A549 treated with Mapracorat at 1 μM for 4 hours (cell line): ENCODE measurements at places on chromosomes 11 and 22. TPM values are rescaled to one million over a fixed set of nuclear protein-coding genes. Genes with fewer than 3 reads are reported as not detected.

Gene IFITM10
- total RNA-seq, result 1.0 to 2.1 TPM (median 1.3 TPM) in 5 replicates

Gene SLC22A12
- not detected in 5 replicates for total RNA-seq

Gene CRYBB3
- not detected in 5 replicates for total RNA-seq

Gene LRRN4CL
- 0.06 to 0.24 TPM (median 0.09 TPM) in 4 of 5 replicates, not detected in the other for total RNA-seq

Gene GNAZ
- total RNA-seq, result 2.3 to 2.9 TPM (median 2.5 TPM) in 5 replicates

Gene MOGAT2
- not detected in 5 replicates for total RNA-seq

Gene BDNF
- total RNA-seq, result 7.6 to 9.5 TPM (median 8.0 TPM) in 5 replicates

Gene PLAAT2
- total RNA-seq, result 0.34 to 1.5 TPM (median 0.46 TPM) in 5 replicates

Gene FIBIN
- total RNA-seq, result not detected in 5 replicates

Gene CDON
- 1.4 to 2.8 TPM (median 2.1 TPM) in 5 replicates for total RNA-seq

Gene ART1
- not detected in 5 replicates for total RNA-seq

Gene TRPM5
- total RNA-seq, result not detected in 5 replicates

Gene SCGB1C1
- total RNA-seq, result not detected in 5 replicates

Gene C11orf24
- total RNA-seq, result 56.1 to 62.8 TPM (median 58.4 TPM) in 5 replicates

Gene PGA4
- 0.12 TPM in 1 of 5 replicates, not detected in the others for total RNA-seq

Gene LRRC56
- 0.54 to 1.1 TPM (median 0.72 TPM) in 5 replicates for total RNA-seq

Gene NCAM1
- 0.33 TPM in 1 of 5 replicates, not detected in the others for total RNA-seq

Gene XRRA1
- 3.8 to 6.1 TPM (median 5.3 TPM) in 5 replicates for total RNA-seq

Gene CRYBA4
- total RNA-seq, result not detected in 5 replicates

Gene MYEOV
- 101 to 124 TPM (median 121 TPM) in 5 replicates for total RNA-seq

Gene TNNT3
- total RNA-seq, result 0.24 TPM in 1 of 5 replicates, not detected in the others

Gene RAB3IL1
- 16.0 to 23.0 TPM (median 19.1 TPM) in 5 replicates for total RNA-seq

Gene CDC42EP1
- total RNA-seq, result 24.8 to 35.0 TPM (median 31.0 TPM) in 5 replicates

Gene SPDYC
- total RNA-seq, result not detected in 5 replicates

Gene PLAAT4
- 1.4 to 2.6 TPM (median 1.8 TPM) in 5 replicates for total RNA-seq

Gene POU2AF3
- 0.96 to 1.7 TPM (median 1.2 TPM) in 5 replicates for total RNA-seq

Gene RTCB
- total RNA-seq, result 75.4 to 79.4 TPM (median 78.7 TPM) in 5 replicates

Gene C1QTNF5
- not detected in 5 replicates for total RNA-seq

Gene MYBPC3
- total RNA-seq, result 0.07 to 0.12 TPM (median 0.08 TPM) in 4 of 5 replicates, not detected in the other

Gene BRMS1
- total RNA-seq, result 74.1 to 98.9 TPM (median 84.5 TPM) in 5 replicates

Gene ZNF215
- 0.82 to 1.2 TPM (median 0.95 TPM) in 5 replicates for total RNA-seq

Gene TMPRSS6
- 0.05 TPM in 1 of 5 replicates, not detected in the others for total RNA-seq

Gene GSTT2
- total RNA-seq, result 0.27 TPM in 1 of 5 replicates, not detected in the others

Gene THAP12
- 39.7 to 47.5 TPM (median 46.0 TPM) in 5 replicates for total RNA-seq

Gene ZP1
- total RNA-seq, result 0.22 to 0.36 TPM (median 0.24 TPM) in 3 of 5 replicates, not detected in the others

Gene CD3E
- not detected in 5 replicates for total RNA-seq

Gene CFAP68
- total RNA-seq, result 30.0 to 36.1 TPM (median 32.4 TPM) in 5 replicates

Gene ARFIP2
- 52.0 to 56.2 TPM (median 52.8 TPM) in 5 replicates for total RNA-seq

Gene FLRT1
- total RNA-seq, result 0.03 to 0.10 TPM (median 0.06 TPM) in 4 of 5 replicates, not detected in the other

Gene KIAA1671
- total RNA-seq, result 8.9 to 12.4 TPM (median 11.2 TPM) in 5 replicates

Gene TRIM22
- 0.80 to 1.4 TPM (median 0.87 TPM) in 5 replicates for total RNA-seq
